Trophoblast cell (in vitro differentiated cells and primary cell): ENCODE measurements at places on chromosomes 3 and 15.

DNA sequence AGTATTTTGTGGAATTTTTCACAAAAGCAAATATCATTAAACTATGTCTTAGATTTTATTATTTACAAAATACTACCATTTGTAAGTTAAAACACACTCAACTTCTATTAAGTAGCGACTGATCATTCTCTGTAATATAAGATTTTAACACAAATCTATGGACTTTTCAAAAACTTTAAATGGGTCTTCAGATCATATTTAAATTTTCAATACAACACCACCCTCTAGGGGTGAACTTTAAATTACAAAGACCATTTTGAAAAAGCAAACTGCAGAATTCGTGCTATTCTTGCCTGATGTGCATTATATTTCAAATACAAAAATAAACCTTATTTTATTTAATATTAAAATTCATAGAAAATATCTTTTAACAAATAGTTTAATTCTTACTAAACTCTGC is 8.2 kb upstream of the VGLL4 start:
- no peak for DNase-seq

DNA sequence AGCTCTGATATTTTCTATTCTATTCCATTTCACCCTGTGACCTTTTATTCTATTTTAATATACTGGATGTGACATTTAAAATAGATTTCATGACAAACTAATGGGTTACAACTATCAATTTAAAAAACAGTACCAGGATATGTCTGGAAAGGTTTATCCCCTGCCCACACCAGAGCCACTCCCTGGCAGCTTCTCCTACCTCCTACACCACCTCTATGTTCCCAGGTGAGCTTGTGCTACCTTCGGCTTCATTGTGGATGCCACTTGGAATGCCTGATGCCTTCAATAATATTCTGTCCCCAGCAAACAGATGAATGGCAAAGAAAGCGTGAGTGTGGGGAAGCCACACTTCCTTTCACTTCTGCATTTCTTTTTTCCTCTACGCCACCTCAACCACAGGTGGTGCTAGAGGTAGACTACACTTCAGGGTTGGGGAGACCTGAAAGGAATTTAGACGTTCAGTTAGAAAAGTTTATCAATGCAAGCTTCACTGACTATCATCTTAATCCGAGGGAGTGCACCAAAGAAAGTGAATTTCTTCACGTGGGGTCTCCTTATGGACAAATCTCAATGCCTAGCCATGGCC is 213.0 kb downstream of the SSR3 start:
- no peak for DNase-seq

DNA sequence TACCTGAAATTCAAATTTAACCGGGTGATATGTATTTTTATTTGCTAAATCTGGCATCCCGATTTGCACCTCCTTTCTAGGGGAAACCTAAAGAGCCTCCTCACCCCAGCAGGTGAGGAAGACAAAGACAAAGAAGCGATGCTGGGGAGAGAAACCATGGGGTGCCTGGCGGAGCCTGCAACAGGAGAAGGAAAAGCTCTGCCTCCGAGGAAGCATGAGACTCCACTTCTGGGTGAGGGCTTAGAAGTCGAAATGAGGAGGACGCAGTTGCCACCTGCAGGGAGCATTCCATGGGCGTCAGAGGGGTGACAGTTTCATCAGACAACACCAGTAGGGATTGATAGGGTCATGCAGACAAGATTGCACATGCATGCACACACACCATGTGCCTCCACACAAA is 30.5 kb upstream of the LYZL4 start:
- DNase-seq, result no peak

- peak; percentile 79 for DNase-seq
Measured at GRCh38 chr3:119315600-119316312, 21.6 kb downstream of the ARHGAP31 start.

DNA sequence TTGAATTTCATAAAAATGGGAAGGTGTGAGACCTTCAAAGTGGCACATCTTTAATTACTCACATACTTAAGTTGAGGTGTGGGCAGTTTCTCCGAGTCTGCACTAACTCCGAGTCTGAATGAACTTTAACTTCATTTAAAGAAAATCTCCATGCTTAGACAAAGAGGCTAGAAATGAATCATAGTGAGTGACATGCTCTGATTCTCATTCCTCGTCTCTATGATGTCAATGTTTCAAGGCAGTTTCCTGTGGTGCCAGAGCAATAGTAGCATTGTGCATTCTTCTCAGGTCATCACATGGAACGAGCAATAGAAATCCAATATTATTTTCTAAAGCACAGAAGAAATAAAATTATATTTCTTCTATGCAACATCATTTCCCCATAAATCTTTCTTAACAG is 224.8 kb downstream of the KCNMB2 start:
- DNase-seq, result no peak

GRCh38 chr3:112604536-112604935 is 36.4 kb downstream of the CCDC80 start:
- DNase-seq, result no peak

DNA sequence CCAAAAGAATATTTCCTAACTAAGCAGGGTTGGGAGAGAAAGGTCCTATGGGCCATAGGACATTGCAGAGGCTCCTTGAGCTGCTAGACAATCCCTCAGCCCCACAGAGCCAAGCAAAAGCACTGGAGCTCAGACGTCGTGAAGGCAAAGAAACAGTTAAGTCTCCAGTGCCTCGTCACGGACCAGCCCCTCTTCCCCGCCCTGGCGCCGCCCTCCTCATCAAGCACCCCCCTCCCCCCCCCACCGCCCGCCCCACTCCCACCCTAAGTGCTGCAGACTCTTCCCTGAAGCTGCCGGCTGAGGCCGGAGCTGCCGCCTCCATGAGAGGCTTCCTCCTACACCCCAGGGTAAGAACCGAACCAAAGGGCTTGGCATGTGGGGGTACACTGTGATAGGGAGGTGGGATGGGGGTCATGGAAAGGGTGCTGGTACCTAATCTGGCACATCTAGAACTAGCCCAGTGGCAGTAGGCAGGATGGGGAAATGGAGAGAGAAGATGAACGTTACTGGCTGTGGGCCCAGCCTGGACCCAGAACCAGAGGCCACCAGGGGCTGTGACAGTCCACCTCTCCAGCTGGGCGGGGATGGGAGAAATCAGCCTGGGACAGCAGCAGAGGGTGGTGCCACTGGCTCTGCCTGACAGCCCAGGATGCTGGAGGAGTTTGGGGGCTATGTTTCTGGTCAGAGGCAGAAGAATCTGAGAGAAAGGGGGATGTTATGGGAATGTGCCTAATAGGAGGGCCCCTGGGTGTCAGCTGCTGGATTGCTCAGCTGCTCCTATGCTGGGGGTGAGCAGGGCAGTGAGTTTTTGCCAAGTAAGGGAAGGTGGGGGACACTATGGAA is at the start of gene MAP1A:
TSS of gene MAP1A (plus strand) at position 255 of the 843 bp plus-strand sequence. CDS start 3,866 bp downstream, outside the sequence.
- no peak for DNase-seq

- DNase-seq, result peak; percentile 76
Measured at GRCh38 chr3:9826815-9827573, 16.8 kb downstream of the RPUSD3 start.
